Stimulated activated CD8-positive, alpha-beta memory T cell treated with anti-CD3 and anti-CD28 coated beads, Interleukin-4, amount 100 ng/mL, for 4 hours (primary cell): ENCODE measurements at places on chromosomes 1 and 21.

GRCh38 chr1:86860020-86860419, 53.9 kb downstream of the SELENOF start:
- no peak for DNase-seq

- no peak for DNase-seq
Observed at GRCh38 chr1:28885977-28886730, 28.2 kb upstream of the EPB41 start.

- DNase-seq: no peak
Observed at GRCh38 chr21:36910581-36911307, 55.7 kb downstream of the HLCS start.

DNA sequence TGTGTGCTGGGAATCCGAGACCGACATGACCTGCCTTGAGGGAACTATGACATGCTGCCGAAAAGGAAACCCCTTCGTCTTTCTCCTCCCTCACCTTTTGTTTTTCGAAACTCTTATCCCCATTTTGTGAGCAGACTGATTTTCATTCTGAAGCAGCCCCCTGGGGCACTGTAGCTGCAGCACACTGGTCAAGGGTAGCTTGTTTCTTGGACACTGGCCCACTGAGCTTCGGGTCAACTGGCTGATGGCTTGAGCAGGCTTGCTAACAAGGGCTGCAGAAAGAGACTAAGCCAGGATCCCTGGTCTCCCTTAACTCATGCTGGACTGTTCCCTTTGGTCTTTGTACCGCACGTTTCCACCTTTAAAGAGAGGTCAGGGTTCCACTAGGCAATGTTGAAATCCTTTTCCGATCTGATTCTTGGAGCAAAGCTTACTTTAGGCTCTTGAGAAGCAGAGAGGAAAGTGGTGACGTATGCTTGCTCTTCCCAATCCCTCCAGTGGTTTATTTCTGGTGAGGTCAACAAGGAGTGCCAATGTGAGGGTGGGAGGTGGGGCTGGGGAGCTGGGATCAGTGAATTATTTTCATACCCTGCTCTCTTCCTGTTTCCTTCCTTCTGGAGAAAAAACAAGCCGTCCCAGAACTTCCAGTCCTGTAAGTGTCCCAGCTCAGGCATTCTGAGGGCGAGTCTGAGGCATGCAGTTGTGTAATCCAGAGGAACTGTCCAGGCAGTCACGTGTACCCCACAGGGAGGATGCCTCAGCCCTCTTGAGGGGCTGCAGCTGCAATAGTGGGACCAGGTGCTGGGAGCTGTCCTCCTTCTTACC, 7.6 kb downstream of the CYP4B1 start:
- DNase-seq: no peak

DNA sequence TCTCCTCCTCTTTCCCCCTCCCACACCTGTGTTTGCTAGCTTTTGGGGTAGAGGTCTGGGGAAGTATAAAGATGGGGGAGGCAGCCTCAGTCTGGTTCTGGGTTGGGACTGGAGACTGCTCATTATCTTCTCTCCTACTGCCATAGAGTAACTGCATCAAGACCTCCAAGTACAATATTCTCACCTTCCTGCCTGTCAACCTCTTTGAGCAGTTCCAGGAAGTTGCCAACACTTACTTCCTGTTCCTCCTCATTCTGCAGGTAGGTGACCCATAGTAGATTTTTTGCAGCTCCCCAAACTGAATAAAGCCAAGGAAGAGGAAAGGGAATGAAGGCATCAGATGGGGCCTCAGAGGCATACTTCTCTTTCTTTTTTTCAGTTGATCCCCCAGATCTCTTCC, 5.3 kb downstream of the ATP8B2 start:
- no peak for DNase-seq

DNA sequence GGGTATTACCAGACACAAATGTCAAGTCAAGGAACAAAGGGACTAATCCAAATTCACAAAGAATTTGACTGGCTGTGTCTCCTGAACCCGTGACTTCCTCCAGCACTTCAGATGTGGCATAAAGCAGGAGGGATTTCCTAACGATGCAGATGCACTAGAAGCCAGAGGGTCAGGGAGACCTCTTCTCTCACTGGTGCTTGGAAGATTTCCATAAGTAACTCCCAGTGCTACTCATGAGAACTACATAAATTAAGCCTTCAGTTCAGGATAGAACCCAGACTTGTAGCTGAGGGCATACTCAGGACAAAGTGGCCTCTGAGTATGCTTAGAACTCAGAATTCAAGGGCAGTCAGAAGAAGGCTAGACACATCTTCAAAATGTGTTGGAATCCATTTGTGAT, 83.6 kb upstream of the NRIP1 start:
- DNase-seq: no peak

GRCh38 chr1:53145619-53145941, 3.1 kb upstream of the SLC1A7 start:
- no peak for DNase-seq

- no peak for DNase-seq
Observed at GRCh38 chr1:196690582-196690981, 38.7 kb downstream of the CFH start.

- DNase-seq: no peak
Observed at GRCh38 chr1:185074307-185074706, 28.9 kb downstream of the RNF2 start.

GRCh38 chr1:179747611-179748010, 4.5 kb downstream of the FAM163A start:
- DNase-seq: no peak
